ENCODE measurements at places on chromosomes 12 and 14. TPM values are rescaled to one million over a fixed set of nuclear protein-coding genes. Genes with fewer than 3 reads are reported as not detected.
A peak's percentile ranks its signal among the peaks of the same experiment; 100 is the strongest.

DNA sequence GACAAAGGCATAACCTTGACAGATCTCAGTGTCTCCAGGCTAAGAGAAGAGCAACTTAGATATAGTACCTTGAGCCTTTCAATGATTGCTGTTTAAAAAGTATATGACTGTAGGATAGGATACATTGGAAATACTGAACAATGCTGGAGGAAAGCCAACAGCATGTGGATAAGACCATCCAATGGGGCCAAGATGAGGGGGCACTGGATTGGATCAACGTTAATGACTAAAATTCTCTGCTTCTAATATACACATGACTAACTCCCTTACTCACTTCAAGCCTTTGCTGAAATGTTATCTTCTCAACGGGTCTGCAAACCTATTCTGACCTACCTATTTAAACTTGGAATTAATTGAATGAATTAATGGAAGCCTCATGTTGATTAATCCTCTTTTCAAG, 354.9 kb downstream of the RAD51B start:
- no peak for DNase-seq

GRCh38 chr12:94938583-94938982, 64.9 kb downstream of the NDUFA12 start:
- DNase-seq = no peak

- peak; percentile 66 for DNase-seq
Observed at GRCh38 chr14:91418387-91419043, 895 bp upstream of the CCDC88C start.

DNA sequence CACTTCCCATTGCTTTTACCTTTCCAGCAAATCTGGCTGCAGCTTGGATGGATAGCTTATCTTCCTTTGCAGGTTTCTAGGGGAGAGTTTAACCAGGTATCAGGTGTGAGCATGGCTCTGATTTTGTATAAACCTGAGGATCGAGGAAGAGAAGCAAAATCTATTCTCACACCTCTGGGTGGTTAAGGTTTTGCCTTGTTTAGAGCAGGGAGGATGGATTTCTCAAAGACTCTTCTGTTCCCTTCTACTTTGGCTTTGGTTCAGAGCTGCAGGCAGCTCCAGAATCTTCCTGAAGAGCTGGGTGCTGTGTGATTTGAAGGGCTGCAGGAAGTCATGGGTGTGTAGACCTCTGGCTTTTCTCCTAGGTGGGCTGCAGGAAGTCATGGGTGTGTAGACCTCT, 1.7 kb downstream of the JDP2 start:
- no peak for DNase-seq

The DPF3 gene
- total RNA-seq = 37.7 TPM

Data from left ventricle myocardium inferior (tissue), 1 donor.